OCI-M1 (cell line): ENCODE measurements at places on chromosomes 12 and 14.

GRCh38 chr12:2417481-2418160, 364.8 kb downstream of the CACNA1C start:
- no peak for DNase-seq

DNA sequence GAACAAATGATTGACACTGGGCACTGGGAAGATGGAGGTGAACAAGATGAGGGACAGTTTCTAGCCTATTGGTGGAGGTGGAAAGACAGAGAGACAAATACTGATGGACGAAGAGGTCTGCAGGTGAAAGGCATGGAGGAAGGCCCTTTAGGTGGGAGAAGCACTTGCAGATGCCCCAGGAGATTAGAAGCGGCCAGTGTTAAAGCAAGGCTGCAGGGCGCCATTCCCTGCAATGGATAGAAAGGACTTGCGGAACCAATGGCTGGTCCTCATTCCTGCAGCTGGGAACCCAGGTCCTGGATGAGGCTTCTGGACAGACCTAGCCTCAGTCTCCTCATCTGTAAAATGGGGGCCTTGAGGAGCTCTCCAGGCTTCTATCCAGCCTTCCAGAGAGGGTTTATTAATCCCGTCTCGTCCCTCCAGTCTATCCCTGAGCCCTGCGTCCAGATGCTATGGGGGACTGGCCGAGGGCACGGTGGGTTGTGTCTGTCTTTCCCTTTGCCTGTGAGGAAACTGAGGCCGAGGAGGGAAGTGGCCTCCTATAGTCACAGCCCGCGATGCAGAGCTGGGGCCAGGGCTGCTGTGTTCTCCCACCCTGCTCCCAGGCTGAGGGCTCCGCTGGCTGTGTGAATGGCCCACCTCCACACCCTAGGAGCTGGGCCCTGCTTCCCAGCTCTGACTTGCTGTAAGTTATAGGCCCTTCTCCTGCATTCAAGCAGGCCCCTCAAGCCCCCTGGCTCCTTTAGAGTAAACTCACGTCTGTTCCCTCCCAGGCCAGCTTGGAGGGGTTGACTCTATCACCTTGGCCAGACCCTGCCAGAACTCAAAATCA, 33.0 kb downstream of the CYP46A1 start:
- DNase-seq: no peak

DNA sequence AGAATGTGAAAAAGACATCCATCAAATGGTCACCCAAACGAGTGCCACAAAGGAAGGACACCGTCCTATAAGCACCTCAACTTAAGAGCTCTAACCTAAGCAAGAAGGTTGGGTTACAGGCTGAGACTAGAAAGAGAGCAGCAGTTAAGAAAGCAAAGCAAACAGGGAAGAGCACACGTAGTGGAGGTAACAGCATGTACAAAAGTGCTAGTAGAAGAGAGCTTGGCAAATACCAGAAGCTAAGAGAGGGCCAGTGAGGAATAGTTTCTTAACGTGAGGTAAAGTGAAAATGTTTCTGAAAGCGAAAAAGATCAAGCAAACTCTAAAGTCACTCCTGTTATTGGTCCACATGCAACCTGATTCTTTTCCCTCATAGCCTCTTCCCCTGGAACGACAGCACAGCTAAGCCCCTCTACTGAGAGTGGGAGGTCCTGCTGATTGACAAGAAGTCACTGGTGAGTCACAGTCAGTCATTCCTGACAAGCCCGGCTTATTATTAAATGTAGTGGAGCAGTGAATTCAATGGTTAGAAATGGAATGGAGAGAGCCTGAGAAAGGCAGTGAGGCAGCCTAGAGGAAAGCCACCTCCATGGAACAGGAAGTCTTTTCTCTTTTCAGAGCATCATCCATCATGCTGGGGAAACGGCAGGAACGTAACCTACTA, 204.4 kb downstream of the SLC25A21 start:
- no peak for DNase-seq

- DNase-seq: peak; percentile 3
Observed at GRCh38 chr14:39766397-39767000, 334.3 kb upstream of the FBXO33 start.

GRCh38 chr14:74647061-74647677, 35.1 kb upstream of the LTBP2 start:
- no peak for DNase-seq

GRCh38 chr14:68520637-68521556, 272.0 kb downstream of the ZFP36L1 start:
- DNase-seq: no peak

DNA sequence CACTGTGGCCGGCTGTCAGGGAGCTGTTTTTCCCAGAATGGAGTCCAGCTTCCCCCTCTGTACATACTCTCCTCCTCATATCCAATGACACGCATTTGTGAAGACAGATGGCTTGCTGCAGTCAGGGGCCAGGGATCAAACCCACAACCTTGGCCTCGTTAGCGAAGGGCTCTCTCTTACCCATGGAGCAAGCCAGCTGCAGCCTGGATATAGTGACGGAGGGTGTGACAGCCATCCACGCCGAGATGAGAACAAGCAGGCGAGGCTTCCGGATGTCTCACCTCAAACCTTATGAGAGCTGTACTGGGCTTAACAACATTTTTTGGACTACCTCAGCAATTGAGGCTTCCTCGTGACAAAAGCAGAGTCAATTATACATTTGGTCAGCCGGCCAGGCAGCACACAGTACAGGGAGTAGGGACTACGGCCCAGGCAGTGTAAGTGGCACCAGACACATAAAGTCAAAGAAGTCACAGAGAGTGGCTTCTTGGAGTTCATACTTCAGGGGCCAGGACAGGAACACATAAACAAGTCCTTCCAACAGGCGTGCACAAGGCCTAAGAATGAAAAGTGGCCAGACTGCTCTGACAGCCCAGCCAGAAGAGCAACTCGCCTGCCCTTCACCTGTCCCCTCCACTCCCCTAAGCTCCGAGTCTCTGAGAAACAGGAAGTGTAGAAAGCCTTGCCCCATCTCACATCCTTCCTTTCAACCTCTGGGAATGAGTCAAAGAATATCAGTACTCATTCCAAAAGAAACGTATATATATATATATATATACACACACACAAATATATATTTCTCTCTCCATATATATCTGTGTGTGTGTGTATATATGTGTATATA, 115.1 kb downstream of the TTC7B start:
- no peak for DNase-seq

- DNase-seq: no peak
Observed at GRCh38 chr12:89700191-89700810, 8.3 kb downstream of the ATP2B1 start.

DNA sequence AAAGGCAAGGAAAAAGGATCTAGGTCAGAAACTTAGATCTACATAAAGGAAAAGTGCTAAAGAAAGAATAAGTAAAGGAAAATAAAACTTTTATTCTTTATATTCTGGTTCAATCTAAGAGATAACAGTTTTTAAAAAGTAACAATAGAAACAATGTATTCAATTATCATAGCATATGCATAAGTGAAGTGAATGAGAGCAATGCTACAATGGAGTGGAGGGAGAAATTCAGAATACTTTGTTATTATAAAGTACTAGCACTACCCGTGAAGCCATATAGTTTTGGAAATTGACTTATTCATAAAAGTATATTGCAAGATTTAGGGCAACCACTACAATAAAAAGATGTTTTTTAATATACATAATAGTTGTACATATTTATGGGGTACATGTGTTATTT, 586.0 kb upstream of the MDGA2 start:
- DNase-seq: no peak

GRCh38 chr12:85616201-85616600, 220.0 kb downstream of the RASSF9 start:
- no peak for DNase-seq

DNA sequence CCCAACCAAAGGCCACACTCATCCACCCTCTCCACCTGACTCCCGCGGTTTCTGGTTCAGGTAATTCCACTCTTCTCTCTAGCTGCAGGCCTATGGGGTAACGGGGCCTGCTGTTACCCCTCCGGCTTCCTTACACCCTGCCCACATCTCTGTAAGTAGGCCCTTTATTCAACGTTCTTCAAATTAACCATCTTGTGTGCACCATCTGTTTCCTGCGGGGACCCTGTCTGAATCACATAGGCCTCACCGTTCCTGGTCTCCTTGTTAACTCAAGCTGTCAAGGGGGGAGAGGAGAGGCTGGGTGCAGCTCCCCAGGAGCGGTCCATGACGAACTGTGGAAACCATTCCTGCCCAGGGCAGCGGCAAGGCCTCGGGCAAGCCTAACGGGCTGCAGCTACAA, 9.3 kb upstream of the DLK1 start:
- DNase-seq: no peak

DNA sequence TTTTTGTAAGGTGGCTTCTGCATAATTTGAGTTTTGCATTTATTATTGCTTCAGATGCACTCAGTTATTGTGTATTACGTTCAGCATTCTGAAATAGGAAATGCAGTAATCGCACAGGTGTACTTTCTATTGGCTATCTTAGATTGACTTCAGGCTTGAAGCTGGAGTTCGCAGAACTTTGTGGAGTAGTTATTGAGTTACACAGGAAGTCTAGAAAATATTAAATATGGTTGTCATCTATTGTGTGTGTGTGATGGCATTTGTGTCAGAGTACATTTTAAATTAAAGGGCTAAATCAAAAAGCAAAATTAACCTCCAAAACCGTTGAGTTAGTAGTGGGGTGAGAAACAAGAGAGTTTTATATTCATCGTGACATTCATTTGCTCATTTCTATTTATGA, 2.7 kb downstream of the ARID2 start:
- peak; percentile 58 for DNase-seq

DNA sequence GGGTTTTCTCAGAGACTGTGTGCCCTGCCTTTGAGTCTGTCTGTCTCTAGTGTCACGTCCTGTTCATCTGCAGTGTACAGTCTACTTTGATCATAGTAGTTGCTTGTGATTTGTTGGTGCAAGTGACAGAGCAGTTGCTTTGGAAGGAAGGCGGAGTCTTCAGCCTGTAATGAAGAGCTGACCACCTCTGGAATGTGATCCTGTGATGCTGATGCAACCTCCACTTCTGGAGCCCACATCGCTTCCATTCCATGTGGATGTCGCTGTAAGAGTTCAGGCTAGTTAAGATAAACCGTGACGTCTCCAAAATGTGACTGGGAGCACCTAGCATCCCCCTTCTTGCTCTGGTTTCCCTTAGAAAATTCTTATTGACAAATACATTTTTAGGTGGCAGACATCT, 51.8 kb downstream of the PELI2 start:
- no peak for DNase-seq

DNA sequence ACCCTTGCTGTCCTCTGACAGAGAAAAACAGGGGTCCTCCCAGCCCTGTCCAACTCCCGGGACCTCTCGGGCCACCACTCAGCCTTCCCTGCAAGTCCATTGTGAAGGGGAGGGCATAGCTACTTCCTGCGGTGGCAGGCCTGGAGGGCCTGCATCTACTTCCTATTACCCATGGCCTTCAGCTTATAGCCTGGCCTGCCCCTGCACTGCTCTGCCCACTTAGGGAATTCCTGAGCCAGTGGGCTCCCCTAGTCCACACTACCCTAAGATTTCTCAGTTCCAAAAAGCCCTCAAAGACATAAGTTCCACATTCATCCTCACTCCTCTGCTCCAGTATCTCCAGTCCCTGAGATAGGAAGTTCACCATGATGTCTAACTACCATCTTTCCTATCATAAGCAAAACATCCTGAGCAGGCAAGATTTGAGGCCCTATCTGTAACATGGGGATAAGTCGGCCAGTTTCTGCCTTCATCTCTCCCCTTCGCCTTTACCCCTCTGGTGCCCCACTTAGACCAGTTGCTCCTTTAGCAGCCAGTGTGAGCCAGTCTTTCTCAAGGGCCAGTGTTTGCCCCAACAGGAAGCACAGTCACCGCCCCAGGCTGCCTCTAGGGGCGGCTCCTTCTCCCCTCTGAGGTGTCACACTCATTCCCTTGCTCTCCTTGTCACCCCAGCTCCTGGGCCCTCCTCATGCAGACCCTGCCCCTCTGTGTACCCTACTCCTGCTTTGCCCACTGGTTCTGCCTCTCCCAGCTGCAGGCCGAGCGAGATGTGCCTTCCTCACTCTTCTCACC, 10.9 kb downstream of the HDAC7 start:
- peak; percentile 38 for DNase-seq

DNA sequence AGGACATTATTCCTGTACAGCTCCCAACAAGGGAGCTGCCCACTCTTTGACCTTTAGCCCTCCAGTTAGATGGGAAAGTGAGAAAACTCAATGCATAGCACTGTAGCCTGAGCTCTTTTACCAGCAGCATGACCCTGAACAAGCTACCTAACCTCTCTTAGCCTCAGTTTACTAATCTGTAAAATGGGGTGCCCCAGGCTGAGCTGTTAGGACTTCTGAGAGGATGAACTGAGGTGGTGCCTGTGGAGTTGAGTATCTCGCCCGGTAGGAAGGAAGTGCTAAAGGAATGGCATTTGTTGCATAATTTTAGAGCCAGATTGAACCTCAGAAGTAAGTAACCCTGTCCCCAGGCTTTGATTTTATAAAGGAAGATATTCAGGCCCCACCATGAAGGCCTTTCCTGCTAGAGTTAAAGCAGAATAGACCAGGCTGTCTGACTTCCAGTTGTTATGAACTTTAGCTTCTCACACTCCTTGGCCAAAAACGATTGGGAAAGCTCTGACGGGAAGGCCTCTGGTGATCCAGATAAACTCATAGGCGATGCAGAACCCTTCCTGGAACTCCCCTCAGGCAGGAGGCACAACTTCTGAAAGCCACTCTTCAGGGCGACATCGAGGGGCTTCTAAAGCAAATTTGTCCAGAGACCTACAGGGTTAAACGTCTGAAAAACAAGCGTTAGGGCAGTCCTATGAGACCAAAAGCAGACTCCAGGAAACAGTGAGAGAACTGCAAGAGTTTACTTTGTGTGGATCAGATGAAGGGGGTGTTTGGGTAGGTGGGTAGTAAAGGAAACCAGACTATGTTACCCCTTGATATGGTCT, 2.5 kb upstream of the SERPINA10 start:
- no peak for DNase-seq

- no peak for DNase-seq
Observed at GRCh38 chr12:94977766-94978468, 25.6 kb downstream of the NDUFA12 start.

DNA sequence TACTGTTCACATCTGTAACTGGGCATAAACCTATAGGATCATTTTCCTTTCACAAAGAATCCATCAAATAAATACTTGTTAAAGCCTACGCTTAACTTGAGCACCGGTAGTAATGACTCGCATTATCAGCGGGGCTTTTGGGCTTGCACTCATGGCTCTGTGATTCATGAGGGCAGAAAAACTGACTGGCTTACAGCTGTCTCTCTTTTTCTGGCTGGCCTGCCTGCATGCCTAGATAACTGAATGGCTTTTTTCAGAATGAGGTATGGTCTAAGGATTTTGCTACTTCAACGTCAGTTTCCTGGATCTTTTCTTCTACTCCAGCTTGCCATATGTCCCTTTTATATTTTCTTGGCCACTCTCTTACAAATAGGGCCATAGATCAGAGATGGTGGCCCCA, 531.1 kb downstream of the NRXN3 start:
- no peak for DNase-seq
